Erythroblast (primary cell): ENCODE measurements at places on chromosomes 7 and 10.

GRCh38 chr7:16463949-16464715, 1.4 kb downstream of the SOSTDC1 start:
- no peak for DNase-seq

- DNase-seq, result no peak
Measured at GRCh38 chr7:41882745-41883420, 180.0 kb upstream of the INHBA start.

GRCh38 chr10:29389935-29390334, 101.1 kb downstream of the LYZL1 start:
- no peak for DNase-seq

GRCh38 chr10:51399840-51400239, 299.6 kb downstream of the CSTF2T start:
- DNase-seq, result no peak

DNA sequence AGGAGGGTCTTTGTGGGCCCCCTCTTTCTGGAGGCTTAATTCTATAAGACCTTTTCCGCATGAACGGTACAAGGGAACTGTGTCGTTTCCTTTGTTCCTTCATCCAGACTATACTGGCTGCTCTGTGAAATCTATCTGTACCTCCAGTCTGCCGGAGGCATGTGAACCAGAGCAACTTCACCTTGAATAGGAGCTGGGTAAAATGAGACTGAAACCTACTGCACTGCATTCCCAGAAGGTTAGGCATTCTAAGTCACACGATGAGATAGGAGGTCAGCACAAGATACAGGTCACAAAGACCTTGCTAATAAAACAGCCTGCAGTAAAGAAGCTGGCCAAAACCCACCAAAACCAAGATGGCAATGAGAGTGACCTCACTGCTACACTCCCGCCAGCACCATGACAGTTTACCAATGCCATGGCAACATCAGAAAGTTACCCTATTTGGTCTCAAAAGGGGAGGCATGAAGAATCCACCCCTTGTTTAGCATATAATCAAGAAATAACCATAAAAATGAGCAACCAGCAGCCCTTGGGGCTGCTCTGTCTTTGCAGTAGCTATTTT, 36.8 kb upstream of the INPP5F start:
- DNase-seq, result no peak
